Adrenal gland (tissue), 19 donors: ENCODE measurements at places on chromosomes 4 and X. TPM values are rescaled to one million over a fixed set of nuclear protein-coding genes. Genes with fewer than 3 reads are reported as not detected.
A peak's percentile ranks its signal among the peaks of the same experiment; 100 is the strongest.

Gene TRIM75
- total RNA-seq, result not detected

Gene ADH4
- total RNA-seq, result 1.6 TPM

Gene AKAP14
- not detected for total RNA-seq

GRCh38 chr4:134027931-134028330 lies 173.7 kb downstream of the PABPC4L start:
- DNase-seq, result peak; percentile 23

- peak; percentile 29 for DNase-seq
Measured at GRCh38 chrX:40415675-40416074, 165.1 kb upstream of the ATP6AP2 start.

GRCh38 chr4:41363384-41363981 lies 106.8 kb downstream of the UCHL1 start:
- DNase-seq, result peak; percentile 53

- DNase-seq, result no peak
Measured at GRCh38 chrX:72296991-72297390, 8.7 kb downstream of the CITED1 start.

- no peak for DNase-seq
Measured at GRCh38 chr4:102328045-102328444, 17.2 kb downstream of the SLC39A8 start.

DNA sequence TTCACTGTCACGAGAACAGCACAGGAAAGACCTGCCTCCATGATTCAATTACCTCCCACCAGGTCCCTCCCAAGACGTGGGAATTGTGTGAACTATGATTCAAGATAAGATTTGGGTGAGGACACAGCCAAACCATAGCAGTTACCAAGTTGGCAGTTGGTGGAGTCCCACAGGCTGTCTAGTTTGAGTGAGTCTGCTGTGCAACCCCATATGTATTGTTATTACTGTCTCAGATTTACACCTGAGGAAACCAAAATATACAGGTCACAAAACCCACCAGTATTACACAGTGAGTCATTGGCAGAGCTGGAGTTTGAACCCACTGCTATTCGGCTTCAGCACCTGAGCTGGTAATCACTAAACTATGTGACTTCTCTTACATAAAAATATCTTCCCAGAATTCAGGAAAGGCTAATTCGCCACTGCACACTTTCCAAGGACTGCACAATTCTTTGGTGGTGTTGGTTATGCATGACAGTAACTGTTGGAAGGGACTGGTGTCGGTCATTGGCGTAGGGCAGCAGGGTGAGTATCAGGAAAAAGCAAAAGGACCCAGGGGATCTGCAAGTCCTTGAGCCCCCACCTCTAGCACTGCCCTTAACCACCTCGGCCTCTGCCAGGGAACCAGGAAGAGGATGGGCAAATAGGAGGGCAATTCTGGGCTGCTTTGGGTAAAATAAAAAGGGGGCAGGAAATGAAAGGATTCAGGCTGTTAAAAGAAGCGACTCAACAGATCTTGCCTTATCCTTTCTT lies 110.1 kb downstream of the USP46 start:
- DNase-seq, result no peak

- no peak for DNase-seq
Measured at GRCh38 chr4:118939169-118939783, 50.6 kb downstream of the SYNPO2 start.

- DNase-seq, result no peak
Measured at GRCh38 chr4:22500128-22500611, 15.7 kb downstream of the ADGRA3 start.

DNA sequence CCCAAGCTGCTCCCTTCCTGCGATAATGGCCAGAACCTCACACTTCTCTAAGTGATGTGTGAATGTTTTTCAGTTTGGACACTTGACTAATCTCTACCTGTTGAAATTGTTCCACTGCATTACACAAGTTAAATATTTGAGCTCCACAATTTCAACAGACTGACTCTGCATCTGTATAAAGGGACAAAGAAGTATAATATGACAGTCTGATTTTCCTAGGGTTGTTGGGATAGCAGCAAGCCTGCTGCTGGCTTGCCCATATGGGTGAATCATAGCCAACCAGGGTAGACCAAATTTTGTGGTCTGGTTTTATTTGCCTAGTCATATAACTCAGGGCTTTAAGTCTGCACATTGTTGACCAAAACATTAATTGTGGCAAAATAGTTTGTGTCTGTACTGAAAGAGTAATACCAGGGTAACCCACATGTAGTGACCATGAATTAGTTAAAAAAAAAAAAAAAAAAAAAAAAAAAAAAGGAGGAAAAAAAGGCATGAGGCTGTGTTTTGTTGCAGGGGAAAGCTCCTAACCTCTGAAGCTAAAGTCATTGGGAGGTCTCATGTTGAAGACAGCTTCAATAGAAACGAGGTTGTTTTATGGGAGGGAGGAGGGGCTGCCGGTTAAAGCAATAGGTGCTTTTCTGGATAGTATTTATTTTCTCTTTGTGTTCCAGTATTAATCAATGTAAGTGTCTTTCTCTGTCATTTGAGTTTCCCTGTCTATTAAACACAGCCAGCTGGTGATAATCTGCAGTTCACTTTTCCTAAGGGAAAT lies 534.2 kb downstream of the RAB28 start:
- no peak for DNase-seq
